ENCODE measurements at places on chromosomes 3 and 15.

DNA sequence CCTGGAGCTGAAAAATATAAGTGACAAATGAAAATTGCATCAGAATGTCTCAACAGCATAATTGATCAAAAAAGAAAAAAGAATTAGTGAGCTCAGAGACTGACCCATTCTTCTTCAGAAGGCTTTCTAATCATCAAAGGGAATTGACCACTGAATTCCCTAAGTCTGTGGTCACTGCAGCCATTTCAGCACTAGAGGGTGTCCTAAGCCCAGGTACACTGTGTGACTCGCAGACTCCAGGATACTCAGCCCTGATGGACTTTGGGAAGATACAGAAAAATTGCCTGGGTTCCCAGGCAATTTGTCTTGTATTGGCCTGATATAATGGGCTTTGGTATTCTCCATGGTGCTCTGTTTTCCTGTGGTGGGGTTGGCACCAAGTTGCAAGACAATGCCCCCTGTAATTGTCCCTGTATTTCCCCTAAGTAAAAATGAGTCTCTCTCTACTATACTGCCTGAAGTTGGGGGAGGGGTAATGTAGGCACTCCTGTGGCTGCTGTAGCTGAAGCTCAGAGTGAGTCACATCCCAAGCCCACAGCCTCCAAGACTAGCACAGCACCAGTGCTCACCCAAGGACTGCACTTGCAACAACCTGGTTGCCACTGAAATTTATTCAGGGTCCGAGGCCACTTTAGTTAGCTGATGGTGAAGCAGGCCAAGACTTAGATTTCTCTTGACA lies 256.0 kb upstream of the STAC start:
- no peaks in the 10 kb centered on the region for H3K27me3 ChIP-seq
- no peaks in the 10 kb centered on the region for H3K4me1 ChIP-seq
- H3K36me3 ChIP-seq, result no peaks in the 10 kb centered on the region
- H3K27ac ChIP-seq, result no peak overlapping the region
- no peak for DNase-seq

GRCh38 chr15:23384371-23384770 lies 29.8 kb downstream of the GOLGA8S start:
- no peaks in the 10 kb centered on the region for H3K4me1 ChIP-seq
- DNase-seq, result no peak
- H3K36me3 ChIP-seq, result no peaks in the 10 kb centered on the region
- no peak overlapping the region for H3K4me3 ChIP-seq

- H3K36me3 ChIP-seq, result peaks cover 12% of the 10 kb centered on the region
- no peak for DNase-seq
- H3K27me3 ChIP-seq, result no peaks in the 10 kb centered on the region
- H3K4me1 ChIP-seq, result no peaks in the 10 kb centered on the region
Measured at GRCh38 chr15:75508840-75509532, 57.5 kb upstream of the SIN3A start.

- DNase-seq, result peak; percentile 48
- no peak overlapping the region for H3K4me3 ChIP-seq
- no peaks in the 10 kb centered on the region for H3K4me1 ChIP-seq
- H3K27ac ChIP-seq, result no peak overlapping the region
- no peaks in the 10 kb centered on the region for H3K36me3 ChIP-seq
Measured at GRCh38 chr3:38111201-38111600, 25.7 kb downstream of the ACAA1 start.

DNA sequence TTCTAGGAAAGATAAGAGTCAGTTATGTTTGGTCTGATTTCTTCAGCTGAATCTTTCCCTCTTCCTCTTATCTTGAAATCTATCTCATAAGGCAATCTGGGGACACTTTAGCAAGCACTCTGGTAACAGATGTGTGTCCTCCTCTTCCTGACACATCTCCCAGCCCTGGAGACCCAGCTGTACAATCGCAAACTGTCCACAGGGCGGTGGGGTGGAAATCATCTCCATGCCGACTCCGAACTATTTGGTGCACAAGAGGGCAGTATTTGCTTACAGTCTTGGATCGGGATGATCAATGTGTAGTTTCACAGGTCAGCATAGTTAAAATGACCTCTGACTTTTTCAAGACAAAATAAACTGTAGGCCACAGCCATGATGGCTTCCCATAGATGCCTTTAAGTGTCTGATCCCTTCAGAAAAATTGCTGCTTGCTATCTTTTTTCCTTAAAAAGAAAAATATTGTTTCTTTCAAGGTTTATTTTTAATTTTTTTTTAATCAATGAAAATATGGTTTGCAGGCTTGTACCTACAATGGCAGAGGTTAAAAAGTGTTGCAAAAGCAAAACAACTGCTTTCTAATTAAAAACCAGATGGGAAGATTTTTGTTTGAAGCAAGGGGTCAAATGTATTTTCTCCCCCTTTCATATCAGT lies 17.7 kb downstream of the EEFSEC start:
- no peaks in the 10 kb centered on the region for H3K36me3 ChIP-seq
- H3K4me3 ChIP-seq, result no peak overlapping the region
- H3K27ac ChIP-seq, result no peak overlapping the region
- peak; percentile 85 for DNase-seq
- no peaks in the 10 kb centered on the region for H3K4me1 ChIP-seq

- H3K27ac ChIP-seq, result no peak overlapping the region
- no peaks in the 10 kb centered on the region for H3K27me3 ChIP-seq
- no peak overlapping the region for H3K4me3 ChIP-seq
- H3K4me1 ChIP-seq, result no peaks in the 10 kb centered on the region
- no peak for DNase-seq
Measured at GRCh38 chr3:39021465-39022285, 30.1 kb downstream of the SCN11A start.

All from sigmoid colon (tissue), 7 donors.